Activated CD8-positive, alpha-beta T cell treated with anti-CD3 and anti-CD28 coated beads for 36 hours (primary cell): ENCODE measurements at places on chromosomes 1 and 21. TPM values are rescaled to one million over a fixed set of nuclear protein-coding genes. Genes with fewer than 3 reads are reported as not detected.

The CADM3 gene
- total RNA-seq = not detected

The ACP6 gene
- total RNA-seq = 16.9 TPM

The IL12RB2 gene
- total RNA-seq = 29.1 TPM

The IQGAP3 gene
- total RNA-seq = 14.4 TPM

The DDR2 gene
- 0.31 TPM for total RNA-seq
